ENCODE measurements at places on chromosomes 16 and 17.

- no peak for DNase-seq
Measured at GRCh38 chr17:57368637-57369336, 112.5 kb downstream of the MSI2 start.

DNA sequence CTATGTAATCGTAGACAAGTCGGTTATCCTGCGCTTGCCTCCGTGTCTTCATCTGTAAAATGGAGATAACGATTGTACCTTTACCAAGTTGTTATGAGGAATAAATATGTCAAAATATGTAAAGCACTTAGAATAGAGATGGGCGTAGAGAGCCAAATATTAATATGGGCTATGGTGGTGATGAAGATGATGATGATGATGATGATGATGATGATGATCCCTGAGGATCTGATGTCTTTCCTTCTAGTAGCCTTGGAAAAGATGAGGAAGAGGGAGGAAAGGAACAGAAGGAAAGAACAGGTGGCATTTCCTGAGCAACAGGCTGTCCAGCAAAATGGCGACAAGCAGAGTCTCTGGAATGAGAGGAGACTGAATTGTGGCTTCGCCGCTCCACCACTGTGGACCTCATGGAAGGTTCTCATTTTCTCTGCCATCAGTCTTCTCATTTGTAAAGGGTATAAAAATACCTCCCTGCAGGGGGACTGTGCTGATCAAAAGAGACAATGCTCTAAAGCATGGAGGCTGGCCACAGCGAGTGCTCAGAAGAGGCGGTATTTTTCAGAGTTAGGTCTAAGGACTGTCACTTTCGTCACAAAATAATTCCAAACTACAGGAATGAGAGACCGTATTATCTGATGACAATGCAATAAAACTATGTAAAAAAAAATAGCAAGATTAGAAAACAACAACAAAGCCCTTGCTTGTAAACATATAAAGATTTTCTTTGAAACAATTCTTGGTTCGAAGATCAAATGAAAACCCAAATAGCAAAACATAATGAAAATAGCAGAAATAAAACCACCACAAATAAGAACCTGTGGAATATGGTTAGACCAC lies 17.2 kb upstream of the RCVRN start:
- DNase-seq = no peak

DNA sequence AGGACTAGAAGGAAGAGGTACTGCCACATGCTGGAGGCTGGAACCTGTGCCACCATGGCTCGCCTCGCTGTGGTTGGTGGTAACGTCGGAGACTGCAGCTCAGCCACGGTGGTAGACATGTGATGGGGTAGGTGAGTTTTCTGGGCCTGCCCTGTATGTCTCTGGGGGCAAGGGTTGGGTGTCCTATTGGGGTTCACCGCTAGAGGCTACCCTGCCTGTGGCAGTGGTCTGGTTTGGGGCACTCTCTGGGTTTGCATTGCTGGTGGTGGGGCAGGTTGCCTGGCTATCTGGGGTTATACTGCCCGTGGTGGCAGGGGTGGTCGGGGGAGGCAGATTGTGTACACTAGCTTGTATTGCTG lies 79.3 kb upstream of the KCNJ18 start:
- DNase-seq = no peak

- DNase-seq = no peak
Measured at GRCh38 chr17:8939496-8940334, 25.8 kb downstream of the PIK3R5 start.
